ENCODE measurements at places on chromosomes 16 and 17. TPM values are rescaled to one million over a fixed set of nuclear protein-coding genes. Genes with fewer than 3 reads are reported as not detected.

The UTS2R gene
- total RNA-seq, result not detected

The TMC8 gene
- total RNA-seq, result 26.6 TPM

The CCL4 gene
- total RNA-seq, result 12.5 TPM

The PYDC1 gene
- total RNA-seq, result not detected

The MGRN1 gene
- total RNA-seq, result 81.3 TPM

The NTN3 gene
- total RNA-seq, result not detected

The CA7 gene
- total RNA-seq, result not detected

The KCNH6 gene
- total RNA-seq, result not detected

The TEX2 gene
- 50.6 TPM for total RNA-seq
